Activated naive CD8-positive, alpha-beta T cell treated with anti-CD3 and anti-CD28 coated beads, Interleukin-2, amount 10 ng/mL, durations not matched to agents 7 days and 5 days (primary cell): ENCODE measurements at places on chromosomes 4 and X. TPM values are rescaled to one million over a fixed set of nuclear protein-coding genes. Genes with fewer than 3 reads are reported as not detected.

- DNase-seq: no peak
Measured at GRCh38 chr4:158130204-158130603, 42.6 kb downstream of the GASK1B start.

DNA sequence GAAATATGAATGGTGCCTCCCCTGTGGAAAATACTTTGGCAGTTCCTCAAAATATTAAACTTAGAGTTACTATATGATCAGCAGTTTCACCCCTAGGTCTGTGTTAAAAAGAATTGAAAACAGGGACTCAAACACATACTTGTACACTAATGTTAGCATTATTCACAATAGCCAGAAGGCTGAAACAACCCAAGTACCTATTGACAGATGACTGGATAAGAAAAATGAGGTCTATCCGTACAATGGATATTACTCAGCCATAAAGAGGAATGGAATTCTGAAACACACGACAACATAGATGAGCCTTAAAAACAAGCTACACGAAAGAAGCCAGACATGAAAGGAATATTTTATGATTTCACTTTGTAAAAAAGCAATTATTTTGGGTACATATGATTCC lies 54.9 kb downstream of the PGRMC2 start:
- DNase-seq: no peak

DHRSX gene
- 18.1 TPM for total RNA-seq

DNA sequence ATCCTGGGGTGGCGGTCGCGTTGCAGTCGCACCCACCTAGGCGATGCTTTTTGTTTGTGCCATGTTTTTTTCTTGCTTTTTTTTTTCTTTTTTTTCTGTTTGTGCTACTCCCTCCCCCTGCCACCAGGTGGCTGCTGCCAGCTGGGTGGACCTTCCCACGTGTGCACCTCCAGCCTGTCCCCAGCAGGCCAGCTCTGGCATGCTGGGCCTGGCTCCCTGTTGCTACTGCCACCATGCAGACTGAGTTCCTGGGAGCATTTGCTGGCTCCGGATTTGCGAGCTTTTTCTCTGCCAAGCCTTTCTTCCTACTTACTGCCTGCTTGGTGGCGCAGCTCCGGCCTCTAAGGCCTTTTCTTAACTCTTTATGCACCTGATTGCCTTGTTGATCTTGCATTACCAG lies 161.2 kb upstream of the WDFY3 start:
- DNase-seq: no peak

DNA sequence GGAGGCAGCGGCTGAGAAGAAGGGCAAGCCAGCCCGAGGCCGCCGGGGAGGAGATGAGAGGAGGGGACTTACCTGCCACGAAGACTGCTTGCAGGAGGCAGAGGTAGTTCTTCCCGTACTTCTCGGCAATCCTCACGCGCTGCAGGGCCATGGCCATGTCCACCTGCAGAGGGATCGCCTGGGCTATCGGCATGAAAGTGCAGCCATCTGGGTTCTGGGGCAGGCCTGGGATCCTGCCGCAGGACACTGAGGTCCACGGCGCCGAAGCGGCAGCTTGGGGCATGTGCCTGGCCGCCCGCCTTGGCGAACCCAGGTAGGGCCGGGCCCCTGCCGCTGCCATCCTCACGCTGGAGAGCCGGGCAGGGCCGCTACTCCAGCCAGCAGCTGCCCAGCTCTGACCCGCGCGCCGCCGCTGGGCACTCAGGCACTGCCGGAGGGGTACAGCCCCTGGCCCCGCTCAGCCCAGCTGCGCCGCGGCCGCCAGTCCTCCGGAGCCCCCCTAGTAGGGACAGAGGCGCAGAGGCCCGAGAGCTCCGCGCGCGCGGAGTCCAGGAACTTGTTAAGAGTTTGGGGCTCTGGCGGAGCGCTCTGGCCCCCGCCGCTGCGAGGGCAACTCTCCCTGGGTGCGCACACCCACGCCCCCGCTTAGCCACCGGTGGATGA lies 16.0 kb downstream of the MCF2 start:
- DNase-seq: peak; percentile 22

DNA sequence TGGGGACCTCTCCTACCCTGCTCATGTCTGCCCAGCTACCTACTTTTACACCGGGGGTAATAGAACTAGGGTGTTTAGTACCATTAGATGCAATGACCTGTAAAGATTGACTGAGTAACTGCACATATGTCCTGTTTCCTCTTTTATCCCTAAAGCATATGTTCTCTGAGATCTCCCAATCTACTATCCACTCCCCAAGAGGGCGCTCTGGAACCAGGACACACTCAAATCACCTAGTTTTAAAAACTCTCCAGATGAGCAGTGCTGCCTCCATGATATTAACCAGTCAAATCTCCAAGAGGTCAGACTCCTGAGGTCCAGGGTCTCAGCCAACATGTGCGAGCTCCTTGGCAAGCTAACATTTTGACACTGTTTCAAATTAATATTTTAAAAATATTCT lies 87.0 kb upstream of the TSPAN5 start:
- no peak for DNase-seq

DNA sequence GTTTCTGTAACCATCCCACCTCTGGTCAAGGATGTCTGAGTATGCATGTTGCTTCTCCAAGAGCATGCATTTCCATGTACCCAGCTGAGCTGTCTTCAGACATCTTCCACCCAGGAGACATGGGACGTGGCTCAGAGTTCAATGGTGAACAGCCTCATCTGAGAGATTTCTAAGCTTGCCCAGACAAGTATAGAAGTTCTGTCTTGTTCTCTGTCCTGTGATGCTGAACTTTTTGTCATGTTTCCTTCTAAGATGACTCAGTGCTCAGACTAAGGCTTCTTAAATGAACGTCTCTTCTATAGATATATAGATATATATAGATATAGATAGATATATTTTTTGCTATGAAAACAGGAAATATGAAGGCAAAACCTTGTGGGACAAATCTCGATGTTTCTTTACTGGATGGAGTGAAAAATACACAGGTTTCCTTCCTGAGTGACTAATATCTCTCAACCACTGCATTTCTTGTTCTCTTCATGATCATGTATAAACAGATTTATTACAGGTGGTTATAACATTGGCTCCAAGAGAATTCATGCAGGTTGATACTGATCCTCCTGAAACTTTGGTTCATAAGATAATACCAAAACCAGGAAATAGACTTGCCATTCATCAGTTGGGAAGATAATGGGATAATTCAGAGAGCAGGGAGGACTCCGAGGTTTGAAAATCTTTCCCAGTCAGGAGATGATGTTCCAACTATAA lies 168.2 kb downstream of the ZNF518B start:
- DNase-seq: no peak

DNA sequence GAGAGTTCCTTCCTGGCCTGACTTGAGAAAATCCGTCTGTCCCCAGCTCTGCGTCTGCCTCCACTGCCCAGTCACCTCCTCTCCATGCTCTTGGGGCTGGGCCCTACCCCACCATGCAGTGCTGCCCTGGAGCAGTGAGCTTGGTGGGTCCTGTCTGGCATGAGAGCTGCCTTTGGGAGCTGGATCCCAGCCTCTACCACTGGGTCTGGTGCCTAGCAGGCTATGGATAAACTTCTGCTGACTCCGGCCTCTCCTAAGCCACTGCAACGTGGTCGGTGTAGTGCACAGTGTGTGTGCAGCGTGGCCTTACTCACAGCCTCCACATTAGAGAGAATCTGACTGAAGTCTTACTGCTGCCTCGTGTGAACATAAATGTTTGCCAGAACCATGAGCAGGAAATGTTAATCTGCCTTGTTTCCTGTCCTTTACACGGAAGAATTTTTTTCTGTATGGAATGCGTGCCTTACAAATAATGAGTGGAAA lies 47.6 kb downstream of the HTT start:
- DNase-seq: no peak

DNA sequence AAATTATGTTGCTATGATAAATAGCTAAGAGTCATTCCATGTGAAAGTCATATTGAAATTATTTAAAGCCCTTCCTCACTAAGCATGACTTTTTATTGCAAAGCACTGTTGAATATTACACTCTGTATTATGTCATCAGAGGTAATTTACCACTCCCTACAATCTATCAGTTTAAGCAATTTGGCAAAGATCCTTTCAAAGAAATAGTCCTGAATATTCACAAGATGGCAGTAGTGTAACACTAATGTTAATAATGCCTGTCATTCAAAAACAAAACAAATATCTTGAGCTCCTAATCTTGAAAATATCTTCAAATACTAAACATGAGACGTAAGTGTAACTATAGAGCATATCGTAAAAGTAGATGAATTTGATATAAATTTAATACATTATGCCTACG lies 208.6 kb upstream of the TECRL start:
- DNase-seq: no peak

DNA sequence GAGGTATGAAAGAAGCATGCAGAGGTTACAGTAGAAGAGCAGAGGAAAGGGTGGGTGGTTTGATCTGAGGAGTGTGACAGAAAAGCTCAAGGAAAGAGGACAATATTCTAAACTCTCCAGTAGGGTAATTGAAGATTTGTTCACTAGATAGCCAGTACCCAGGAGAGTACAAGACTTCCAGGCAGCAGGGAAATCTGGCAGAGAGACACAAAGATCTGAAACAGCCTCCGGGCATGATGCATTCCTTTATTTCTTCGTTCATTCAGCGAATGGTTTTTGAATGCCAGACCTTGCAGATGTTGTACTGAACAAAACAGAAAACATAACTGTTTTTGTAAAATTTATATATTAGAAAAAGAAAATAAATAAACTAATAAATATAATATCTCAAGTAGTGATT lies 766.6 kb downstream of the FAT4 start:
- no peak for DNase-seq

FAM47A gene
- not detected for total RNA-seq

IL3RA gene
- total RNA-seq: 0.17 TPM
